Activated T-cell treated with anti-CD3 and anti-CD28 coated beads for 1 hour (primary cell): ENCODE measurements at places on chromosomes 12 and 14.
A peak's percentile ranks its signal among the peaks of the same experiment; 100 is the strongest.

DNA sequence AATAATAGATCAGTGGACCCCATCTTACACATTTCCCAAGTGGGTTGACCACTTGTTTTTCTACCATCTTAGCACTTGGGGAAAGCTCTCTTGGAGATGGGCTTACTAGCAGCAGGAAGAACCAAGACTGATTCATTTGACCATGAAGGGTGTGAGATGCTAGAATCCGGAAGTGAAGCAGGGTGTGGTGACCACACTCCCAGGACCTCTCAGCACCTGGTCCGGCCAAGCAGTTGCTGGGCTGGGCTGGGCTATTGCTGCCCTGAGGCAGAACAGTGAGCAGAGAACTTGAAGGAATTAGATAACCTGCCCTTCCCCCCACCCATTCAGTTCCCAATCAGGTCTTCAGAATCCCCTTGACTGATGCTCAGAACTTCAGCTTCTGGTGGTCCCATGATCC is 24.4 kb downstream of the ADCY6 start:
- DNase-seq, result no peak

DNA sequence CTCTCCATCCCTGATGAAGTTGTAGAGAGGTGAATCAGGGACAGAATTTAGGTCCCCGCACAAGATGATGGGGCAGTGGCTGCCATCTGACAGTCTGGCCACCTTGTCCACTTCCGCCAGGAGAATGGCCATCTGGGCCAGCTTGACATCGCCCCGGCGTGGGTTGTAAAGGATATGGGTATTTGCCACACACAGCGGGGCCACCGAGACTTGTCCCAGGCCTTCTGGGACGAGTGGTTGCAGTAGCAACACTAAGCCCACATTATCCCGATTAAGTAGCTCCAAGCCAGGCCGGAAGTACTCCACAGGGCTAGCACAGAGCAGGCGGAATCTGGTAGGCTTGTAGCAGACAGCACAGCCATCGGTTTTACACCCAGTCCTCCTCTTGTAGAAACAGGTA is 6.2 kb downstream of the ANGEL1 start:
- DNase-seq, result no peak

GRCh38 chr12:44431647-44432343 is 444.3 kb downstream of the NELL2 start:
- no peak for DNase-seq

DNA sequence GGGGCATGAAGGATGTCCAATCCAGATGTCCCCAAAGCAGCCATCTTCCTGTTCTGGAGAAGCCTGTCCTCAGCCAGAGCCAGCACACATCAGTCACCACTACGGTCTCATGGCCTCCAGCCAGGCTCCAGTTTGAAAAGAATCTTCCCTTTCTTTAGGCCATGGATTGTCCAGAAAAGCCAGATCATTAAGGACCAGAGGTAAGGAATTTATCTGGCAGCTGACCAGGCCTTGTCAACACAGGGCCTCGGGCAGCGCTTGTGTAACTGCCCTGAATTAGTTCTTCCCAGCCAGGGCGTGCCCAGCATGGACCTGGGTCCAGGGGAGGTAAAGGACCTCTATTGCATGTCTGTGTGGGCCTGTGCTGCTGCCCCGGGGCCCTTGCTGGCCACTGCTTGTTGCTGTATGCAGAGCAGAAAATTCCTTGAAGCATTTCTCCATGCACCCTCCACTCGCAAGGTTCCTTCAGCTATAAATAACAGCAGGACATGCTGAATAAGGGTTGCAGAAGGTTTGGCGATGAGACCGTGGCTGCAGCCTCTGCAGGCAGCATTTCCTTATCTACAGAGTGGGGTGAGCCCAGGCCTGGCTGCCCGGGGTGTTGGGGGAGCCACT is 21.7 kb upstream of the VPS37B start:
- DNase-seq, result no peak

- DNase-seq, result no peak
Observed at GRCh38 chr12:105587237-105587636, 256.7 kb downstream of the C12orf75 start.

DNA sequence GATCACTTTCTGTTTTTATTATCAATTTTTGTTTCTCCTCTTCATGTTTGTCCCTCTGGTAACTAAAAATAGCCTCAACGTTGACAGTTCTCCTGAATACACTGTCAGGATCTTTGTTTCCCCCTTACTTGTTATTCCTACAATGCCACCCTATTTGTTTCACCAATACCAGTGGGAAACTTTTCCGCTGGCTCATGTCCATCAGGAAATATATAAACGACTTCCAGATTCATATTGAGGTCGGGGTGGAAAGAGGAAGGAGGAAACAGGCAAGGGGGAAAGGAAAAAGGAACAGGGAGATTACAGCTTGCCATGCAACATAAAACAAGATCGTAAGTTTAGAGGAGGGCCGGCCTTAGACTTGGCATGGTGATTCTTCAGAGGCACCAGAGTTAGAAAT is 61.7 kb downstream of the BTBD7 start:
- DNase-seq, result no peak

DNA sequence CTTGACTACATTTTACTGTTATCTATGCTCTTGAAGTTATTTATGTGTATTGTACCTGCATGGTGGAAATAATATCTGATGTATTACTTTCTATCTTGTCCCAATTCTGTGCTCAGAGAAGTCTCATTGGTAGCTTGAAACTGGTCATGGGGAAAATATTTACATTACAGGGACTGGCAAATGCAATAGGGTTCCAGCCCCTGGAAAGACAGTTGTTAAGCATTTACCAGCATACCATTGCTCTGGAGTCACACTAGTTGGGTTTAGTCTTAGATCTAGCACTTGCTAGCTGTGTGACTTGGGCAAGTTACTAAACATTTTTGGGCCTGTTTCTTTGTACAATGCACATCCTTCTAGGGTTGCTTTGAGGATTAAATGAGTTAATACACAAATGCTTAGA is 86.3 kb upstream of the NRXN3 start:
- no peak for DNase-seq

DNA sequence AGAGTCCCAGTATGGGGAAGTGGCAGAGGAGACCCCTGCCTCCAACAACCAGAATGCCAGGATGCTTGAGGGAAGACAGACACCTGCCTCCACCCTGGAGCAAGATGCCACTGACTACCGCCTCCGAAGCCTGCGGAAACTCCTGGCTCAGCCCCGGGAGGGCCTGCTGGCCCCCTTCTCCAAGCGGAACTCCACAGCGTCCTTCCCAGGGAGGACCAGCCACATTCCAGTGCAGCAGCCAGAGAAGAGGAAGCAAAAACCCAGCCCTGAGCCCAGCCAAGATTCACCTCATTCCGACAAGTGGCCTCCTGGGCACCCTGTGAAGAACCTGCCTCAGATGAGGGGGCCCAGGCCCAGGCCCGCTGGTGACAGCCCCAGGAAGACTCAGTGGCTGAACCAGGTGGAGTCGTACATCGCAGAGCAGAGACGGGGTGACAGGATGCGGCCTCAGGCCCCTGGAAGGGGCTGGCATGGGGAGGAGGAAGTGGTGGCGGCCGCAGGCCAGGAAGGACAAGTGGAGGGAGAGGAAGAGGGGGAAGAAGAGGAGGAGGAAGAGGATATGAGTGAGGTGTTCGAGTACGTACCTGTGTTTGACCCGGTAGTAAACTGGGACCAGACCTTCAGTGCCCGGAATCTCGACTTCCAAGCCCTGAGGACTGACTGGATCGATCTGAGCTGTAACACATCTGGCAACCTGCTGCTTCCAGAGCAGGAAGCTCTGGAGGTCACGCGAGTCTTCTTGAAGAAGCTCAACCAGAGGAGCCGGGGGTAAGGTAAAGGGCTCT is 93.7 kb downstream of the B4GALNT3 start:
- DNase-seq, result no peak

- no peak for DNase-seq
Observed at GRCh38 chr14:60304509-60304908, 55.5 kb downstream of the PPM1A start.

- no peak for DNase-seq
Observed at GRCh38 chr12:100942984-100943749, 148.6 kb downstream of the ANO4 start.

DNA sequence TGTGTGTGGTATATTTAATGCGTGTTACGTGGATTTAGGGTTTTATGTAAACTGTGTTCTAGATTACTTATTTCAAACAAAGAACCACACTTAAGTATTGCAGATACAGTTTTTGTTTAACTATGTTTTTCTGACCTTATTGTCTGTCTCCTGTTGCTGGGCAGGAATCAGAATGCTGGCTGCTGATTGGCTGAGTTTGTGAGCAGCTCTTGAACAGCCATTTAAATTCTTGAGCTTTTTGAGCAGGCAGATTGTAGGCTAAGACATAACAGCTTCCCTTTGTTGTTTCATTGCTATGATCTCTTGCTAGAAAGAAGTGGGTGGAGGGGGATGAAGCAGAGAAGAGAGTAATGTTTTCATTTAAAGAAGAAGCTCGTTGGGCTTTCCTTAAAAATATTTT is 52.2 kb downstream of the ATF7IP start:
- peak; percentile 23 for DNase-seq

- no peak for DNase-seq
Observed at GRCh38 chr14:69610874-69611171, 573 bp upstream of the SUSD6 start.

- DNase-seq, result no peak
Observed at GRCh38 chr14:62081012-62081612, 318.9 kb downstream of the SNAPC1 start.

GRCh38 chr12:124609041-124609989 is 41.9 kb upstream of the NCOR2 start:
- DNase-seq, result peak; percentile 76

GRCh38 chr14:59570122-59570521 is 6.5 kb downstream of the CCDC175 start:
- DNase-seq, result no peak

- no peak for DNase-seq
Observed at GRCh38 chr14:79413734-79414428, 797.4 kb downstream of the DIO2 start.

DNA sequence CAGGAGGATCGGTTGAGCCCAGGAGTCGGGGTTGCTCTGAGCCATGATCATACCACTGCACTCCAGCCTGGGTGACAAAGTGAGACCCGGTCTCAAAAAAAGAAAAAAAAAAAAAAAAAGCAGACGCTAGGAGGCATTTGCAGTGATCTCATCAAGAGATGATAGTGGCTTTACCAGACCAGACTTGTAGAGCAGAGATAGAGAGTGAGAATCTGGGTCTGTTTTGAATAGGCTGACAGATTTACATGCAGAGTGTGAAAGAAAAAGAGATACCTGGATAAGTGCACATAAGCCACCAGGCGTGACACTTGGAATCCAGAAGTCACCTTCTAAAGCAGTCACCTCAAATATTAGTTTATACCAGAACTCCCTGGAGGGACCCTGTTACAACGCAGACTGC is 21.1 kb upstream of the FLRT2 start:
- no peak for DNase-seq

- DNase-seq, result no peak
Observed at GRCh38 chr12:15644700-15645099, 144.5 kb downstream of the EPS8 start.

- no peak for DNase-seq
Observed at GRCh38 chr12:116106870-116107269, 170.6 kb downstream of the MED13L start.

GRCh38 chr12:6735448-6736191 is 11.8 kb downstream of the COPS7A start:
- peak; percentile 19 for DNase-seq

- DNase-seq, result no peak
Observed at GRCh38 chr14:68232300-68233055, 412.9 kb downstream of the RAD51B start.

- DNase-seq, result no peak
Observed at GRCh38 chr14:88422047-88422446, 36.6 kb downstream of the SPATA7 start.

- DNase-seq, result no peak
Observed at GRCh38 chr12:23944067-23944466, 5.4 kb downstream of the SOX5 start.

DNA sequence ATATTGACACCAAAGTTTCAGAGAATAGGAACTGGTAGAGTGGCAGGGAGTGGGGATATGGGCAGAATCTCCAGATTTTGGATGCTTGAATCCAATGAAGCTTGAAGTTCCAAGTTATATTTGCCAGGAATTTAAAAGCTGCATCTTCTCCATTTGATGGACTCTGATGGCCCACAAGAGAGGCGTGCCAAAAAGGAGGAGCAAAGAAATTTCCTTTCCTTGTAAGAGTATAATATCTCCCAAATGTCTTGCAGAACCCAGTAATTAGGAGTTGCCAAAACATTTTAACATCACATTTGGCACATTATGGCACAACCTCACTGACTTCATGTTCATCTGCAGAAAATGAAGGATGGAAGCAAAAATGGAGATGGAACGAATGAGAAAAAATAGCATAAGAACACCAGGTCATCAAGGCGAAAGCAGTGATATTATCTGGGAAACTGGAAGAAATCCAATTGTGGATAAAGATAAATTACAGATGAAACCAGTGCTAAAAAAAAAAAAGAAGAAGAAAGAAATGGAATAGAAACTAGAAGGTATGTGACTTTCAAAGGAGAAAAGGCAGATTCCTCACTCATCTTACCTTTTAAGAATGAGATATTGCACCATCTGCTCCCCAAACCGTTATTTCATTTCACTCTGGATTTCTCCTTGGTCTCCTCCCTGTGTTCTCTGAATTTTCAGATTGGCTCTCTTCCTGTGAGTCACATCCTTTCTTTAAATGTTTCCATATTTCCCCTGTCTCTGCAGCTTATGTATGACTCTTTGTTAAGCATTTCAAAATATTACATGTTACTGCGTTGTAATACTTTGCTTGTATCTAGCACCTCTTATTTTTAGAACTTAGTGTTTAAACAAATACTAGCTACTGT is 13.5 kb upstream of the FLRT2 start:
- no peak for DNase-seq

- no peak for DNase-seq
Observed at GRCh38 chr12:552466-552865, 92.7 kb downstream of the B4GALNT3 start.

DNA sequence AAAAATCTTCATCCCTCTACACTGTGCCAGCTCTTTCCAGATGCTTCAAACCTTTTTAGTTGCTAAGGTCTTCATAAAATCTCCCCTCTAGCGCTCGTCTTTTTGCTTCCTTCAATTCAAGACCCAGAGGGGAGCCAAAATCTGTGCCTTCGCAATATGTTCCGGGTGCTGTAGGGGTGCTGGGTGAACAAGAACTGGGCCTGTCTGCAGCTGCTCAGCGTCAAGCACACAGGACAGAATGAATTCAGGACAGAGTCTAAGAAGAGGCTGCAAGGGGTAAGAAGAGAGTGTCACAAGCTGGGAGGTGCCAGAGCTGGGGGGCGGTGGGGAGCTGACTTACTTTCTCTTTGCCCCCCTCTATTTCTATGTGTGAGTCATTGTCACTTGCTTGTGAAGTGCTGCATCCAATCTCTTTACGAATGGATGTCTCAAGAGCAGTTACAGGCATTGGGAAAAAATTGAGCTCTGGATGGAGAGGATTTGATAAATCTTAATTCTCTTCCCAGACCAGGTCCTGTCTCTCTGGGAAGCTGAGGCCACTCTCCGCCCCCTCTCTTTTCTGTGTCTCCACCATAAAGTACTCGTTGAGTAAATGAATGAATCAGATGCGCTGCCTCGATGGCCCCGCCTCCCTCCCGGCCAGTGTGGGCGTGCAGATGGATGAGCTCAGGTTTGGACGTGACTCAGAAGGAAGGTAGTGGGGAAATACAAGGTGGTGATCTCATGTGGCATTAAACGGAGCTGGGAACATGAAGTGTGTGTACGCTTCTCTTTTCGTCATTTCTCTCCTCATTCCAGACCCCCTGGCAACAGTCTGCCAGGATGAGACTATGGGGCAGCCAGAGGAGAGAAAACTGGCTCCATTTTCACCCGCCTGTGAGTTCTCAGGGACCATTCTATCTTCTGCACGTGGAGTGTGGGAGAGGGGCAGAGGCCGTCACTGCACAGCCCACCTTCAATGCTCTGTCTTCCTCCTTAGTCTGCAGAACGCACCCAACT is 91.3 kb downstream of the TSPAN9 start:
- no peak for DNase-seq

- no peak for DNase-seq
Observed at GRCh38 chr12:99386907-99387306, 260.6 kb upstream of the GARIN6 start.
